Large intestine (tissue), 12 donors: ENCODE measurements at places on chromosomes 2 and 18.

GRCh38 chr18:40752316-40752715 is 1202.7 kb upstream of the PIK3C3 start:
- DNase-seq = no peak

GRCh38 chr2:203909974-203910373 is 26.6 kb upstream of the ICOS start:
- DNase-seq = no peak

DNA sequence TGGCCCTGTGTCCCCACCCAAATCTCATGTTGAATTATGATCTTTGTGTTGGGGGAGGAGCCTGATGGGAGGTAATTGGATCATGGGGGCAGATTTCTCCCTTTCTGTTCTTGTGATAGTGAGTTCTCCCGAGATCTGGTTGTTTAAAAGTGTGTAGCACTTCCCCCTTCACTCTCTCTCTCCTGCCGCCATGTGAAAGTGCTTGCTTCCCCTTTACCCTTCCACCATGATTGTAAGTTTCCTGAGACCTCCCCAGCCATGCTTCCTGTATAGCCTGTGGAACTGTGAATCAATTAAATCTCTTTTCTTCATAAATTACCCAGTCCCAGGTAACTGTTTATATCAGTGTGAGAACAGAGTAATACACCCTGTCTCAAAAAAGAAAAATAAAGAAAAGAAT is 25.5 kb downstream of the LRRFIP1 start:
- DNase-seq = no peak

- no peak for DNase-seq
These were observed 26.4 kb downstream of the TMEM131 start for GRCh38 chr2:97969081-97970067.

DNA sequence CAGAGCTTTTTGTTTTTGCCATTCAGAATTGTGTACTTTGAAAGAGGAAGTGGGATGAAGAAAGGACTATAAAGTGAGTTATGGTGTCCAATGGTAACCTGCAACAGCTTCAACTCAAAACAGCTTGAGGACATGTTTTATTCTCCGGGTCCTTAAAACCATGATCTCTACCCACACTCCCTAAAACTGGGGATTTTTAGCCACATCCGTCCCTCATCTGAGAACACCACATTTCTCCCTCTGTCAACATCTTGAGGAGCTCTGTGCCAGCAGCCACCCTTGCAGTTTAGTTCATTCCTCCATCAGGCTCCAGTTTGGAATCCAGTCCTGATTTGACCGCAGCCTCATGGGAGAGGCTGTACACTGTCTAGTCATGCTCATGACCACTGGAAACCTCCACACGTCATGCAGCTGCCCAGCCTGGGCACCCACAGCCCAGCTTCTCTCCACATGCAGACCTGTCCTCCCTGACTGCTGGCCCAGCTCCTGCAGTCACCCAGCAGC is 62.6 kb downstream of the C18orf63 start:
- no peak for DNase-seq

DNA sequence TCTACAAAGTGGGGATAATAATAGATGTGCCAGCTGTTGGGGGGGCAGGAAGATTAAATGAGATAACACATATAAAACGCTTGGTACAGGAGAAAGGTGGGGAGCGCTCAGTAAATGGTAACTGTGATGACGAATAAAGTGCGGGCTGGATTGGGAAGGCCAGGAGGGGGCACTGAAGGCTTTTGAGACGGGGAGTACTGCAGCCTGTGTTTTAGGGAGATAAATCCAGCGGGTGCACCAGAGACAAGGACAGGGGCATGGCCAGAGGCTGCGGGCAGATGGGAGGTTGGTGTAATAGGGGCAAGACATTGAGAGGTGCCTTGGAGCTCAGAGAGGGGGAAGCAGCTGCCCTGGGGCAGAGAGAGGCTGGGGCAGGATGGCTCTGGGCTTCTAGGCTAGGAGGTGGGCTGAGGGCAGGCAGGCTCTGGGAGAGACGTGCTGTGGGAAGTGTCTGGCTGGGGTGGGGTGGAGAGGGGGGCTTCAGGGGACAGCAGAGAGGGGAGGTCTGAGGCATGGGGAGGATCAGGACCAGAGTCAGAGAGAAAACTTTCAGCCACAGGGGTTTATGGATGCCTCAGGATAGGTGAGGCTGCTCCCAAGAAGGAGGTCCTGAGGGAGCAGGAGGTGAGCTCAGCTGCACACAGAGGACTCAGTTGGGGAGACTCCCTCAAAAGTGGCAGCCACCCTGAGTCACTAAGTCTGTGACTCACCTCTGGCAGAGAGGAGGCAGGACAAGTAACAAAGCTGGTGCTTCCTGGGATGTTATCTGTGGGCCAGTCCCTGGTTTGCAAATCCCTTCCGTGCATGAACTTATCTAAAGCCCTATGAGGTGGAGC is 18.8 kb downstream of the TEX44 start:
- DNase-seq = no peak

GRCh38 chr2:137706786-137707613 is 257.3 kb upstream of the HNMT start:
- DNase-seq = no peak

DNA sequence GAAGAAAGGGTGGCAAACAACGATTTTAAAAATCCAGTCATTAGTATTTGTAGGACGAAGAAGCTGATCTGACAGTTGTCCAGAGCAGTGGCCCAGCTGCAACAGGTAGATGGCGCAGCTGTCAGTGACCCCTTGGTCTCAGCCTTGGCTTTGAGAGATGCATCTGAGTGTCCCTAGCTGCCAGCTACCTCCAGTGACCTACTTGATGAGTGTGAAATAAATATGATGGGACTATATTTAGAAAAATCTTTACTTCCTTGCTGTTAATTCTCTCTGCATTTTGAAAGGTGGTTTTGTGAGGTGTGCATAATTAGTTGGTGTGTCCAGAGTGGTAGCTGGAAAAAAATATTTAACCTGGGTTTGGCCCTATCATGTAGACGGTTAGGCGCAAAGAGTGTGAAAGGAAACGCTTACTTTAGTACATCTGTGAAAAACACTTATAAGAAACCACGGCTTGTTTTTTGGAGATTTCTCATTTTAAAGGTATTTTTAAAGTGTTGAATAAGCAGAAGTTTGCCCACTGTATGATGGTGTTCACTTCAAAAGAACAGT is 963 bp downstream of the INPP1 start:
- DNase-seq = peak; percentile 79

- DNase-seq = no peak
These were observed 354.3 kb downstream of the CLIP4 start for GRCh38 chr2:29469516-29469915.

DNA sequence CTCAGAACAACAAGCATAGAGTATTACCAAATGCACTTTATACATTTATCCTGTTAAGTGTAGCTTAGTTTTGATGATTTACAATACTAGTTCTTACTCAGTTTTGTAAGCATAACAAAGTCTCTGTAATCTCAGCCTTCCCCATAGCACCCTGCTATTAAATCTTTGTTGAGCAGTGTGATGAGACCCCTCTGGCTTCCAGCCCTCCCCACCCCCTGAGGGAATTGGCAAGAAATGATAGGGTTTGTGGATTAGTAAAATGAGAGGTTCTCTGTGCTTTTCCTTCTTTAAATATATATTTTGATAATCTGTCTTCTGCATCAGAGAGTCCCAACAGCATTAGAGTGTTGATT is 37.2 kb downstream of the ZNF521 start:
- no peak for DNase-seq

GRCh38 chr18:1438967-1439366 is 534.3 kb downstream of the ADCYAP1 start:
- DNase-seq = no peak

- no peak for DNase-seq
These were observed 177.9 kb downstream of the ALK start for GRCh38 chr2:29743516-29743915.

DNA sequence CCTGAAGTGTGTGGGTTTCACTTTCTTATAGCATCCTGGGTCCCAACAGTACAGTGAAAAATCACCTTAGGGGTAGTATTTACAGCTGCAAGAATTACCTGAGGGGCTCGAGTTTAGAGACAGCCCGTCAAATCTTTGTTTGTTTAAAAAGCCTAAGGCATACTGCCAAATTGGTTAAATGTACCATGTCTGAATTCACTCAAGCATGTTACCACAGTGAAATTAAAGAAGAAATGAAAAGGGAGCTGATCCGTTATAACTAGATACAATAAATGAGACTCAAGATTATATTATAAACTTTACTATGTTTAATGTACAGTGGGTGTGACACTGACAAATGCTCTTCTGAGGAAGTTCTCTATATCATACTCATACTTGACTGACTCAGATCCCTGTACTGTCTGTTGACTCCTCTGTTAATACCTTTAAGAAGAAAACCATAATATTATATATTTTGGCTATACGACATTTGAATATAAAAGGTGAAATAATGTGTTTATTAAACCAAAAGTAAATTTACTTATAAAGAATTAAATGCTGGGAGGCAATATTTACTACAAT is 107.3 kb downstream of the TMEFF2 start:
- no peak for DNase-seq

- DNase-seq = no peak
These were observed 16.3 kb downstream of the PCBP1 start for GRCh38 chr2:70103531-70104061.

GRCh38 chr2:205270689-205271088 is 411.6 kb upstream of the NRP2 start:
- no peak for DNase-seq

- no peak for DNase-seq
These were observed 274.1 kb downstream of the AFF3 start for GRCh38 chr2:99868260-99868659.

GRCh38 chr18:79402977-79403722 is 7.4 kb downstream of the NFATC1 start:
- no peak for DNase-seq

GRCh38 chr2:68458981-68459380 is 8.1 kb downstream of the FBXO48 start:
- DNase-seq = peak; percentile 64

DNA sequence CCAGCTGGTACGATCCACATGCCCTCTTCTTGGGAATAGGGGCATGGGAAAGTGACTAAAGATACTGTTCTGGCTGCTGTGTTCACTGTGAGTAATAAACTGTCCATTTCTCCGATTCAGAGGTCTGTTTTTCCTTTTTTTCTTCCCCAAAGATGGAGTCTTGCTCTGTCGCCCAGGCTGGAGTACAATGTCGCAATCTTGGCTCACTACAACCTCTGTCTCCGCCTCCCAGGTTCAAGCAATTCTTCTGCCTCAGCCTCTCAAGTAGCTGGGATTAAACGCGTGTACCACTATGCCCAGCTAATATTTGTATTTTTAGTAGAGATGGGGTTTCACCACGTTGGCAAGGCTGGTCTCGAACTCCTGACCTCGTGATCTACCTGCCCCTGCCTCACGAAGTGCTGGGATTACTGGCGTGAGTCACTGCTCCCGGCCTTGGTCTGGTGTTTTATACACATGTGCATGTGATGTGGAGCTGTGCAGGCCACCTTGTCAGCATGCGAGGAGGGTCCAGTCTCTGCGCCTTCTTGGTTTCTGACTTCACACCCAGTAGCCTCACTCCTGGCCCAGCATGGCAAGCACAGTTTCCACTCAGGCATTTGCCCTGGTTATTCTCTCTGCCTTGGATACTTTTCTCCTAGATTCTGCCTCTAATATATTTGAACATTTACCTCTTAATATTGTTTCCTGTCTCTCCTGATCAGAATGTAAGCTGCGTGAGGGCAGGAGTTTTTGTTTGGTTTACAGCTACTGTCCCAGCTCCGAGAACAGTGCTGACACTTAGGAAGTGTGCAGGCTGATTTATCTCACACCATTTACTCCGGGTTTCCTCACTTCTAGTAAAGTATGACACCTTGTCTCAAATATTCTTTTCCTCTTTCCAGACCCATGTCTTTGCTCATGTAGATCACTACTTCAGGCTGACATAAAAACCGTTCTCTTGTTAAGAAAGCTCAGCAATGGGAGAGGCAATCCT is 19.7 kb downstream of the PTPN18 start:
- DNase-seq = no peak

- DNase-seq = no peak
These were observed 80.5 kb downstream of the MEP1B start for GRCh38 chr18:32270341-32270740.

DNA sequence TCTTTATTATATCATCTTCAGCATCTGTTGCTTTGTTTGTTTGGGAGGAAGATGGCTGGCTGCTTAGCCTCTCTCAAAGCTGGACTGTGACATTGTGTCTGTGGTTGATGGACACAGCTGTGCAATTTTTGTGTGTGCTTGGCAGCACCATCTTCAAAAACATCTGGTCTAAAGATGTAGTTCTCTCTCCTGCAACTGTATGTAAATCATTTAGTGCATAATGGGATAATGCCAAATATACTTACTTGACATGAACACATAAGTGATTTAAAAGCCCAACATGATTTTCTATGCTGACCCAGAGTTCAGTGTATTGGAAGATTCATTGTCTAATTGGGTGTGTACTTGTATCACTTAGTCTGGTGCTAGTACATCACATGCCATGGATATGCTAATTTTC is 112.2 kb downstream of the MAP4K4 start:
- DNase-seq = no peak

GRCh38 chr2:43184339-43184895 is 42.0 kb downstream of the ZFP36L2 start:
- DNase-seq = peak; percentile 89

DNA sequence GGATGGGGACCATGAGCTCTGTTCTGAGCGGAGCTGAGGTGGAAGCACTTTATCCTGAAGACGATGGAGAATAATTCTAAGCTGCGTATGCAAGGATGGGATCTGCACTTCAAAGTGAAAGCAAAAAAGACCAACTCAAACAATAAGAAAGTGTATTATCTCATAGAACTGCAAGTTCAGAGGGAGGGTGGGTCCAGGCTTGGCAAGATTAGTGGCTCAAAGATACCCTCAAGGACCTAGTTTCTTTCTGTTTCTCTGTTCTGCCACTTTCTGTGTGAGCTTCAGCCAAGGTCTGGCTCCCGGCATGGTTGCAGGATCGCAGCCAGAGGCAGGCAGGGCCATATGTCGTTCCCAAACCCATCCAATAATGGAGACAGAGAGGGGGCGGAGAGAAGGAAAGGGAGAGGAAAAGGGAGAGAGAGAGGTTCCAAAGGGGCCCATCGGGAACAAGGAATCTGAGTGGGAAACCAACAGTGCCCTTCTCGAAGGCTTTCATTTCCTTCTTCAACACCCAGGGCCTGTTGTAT is 169.2 kb upstream of the NCK2 start:
- no peak for DNase-seq

DNA sequence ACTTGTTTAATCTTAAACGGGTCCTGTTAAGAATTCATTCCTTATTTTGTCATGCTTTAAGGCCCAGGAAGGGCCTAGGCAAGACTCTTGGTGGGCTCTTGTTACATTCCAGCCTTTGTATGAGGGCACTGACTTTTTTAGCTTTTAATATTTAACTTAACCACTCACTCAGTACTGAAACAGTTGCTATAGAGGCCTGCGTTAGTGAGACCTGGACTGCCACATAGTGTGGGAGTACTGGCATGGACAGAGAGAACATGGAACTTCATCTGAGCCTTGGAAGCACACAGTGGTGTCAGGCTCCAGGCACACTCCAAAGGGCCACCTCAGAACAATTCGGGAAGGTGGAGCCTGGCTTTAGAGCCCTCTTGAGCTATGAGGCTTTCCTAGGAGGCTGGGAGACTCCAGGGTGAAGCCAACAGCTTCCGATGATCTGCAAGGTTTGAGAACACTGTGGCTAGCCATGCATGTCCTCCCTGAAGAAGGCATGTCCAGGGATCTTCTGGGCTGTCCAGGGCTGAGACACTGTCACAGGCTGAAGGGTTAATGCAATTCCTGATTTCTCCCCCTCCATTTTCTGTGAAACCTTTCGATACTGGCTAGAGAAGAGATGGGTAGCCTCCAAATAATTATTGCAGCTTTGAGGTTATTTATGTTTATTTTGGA is 155.4 kb upstream of the ACAA2 start:
- DNase-seq = no peak
